IPS-NIHi11 (cell line): ENCODE measurements at places on chromosomes 1 and 21.

- DNase-seq = peak; percentile 61
Observed at GRCh38 chr1:217911908-217912307, 280.8 kb downstream of the SPATA17 start.

DNA sequence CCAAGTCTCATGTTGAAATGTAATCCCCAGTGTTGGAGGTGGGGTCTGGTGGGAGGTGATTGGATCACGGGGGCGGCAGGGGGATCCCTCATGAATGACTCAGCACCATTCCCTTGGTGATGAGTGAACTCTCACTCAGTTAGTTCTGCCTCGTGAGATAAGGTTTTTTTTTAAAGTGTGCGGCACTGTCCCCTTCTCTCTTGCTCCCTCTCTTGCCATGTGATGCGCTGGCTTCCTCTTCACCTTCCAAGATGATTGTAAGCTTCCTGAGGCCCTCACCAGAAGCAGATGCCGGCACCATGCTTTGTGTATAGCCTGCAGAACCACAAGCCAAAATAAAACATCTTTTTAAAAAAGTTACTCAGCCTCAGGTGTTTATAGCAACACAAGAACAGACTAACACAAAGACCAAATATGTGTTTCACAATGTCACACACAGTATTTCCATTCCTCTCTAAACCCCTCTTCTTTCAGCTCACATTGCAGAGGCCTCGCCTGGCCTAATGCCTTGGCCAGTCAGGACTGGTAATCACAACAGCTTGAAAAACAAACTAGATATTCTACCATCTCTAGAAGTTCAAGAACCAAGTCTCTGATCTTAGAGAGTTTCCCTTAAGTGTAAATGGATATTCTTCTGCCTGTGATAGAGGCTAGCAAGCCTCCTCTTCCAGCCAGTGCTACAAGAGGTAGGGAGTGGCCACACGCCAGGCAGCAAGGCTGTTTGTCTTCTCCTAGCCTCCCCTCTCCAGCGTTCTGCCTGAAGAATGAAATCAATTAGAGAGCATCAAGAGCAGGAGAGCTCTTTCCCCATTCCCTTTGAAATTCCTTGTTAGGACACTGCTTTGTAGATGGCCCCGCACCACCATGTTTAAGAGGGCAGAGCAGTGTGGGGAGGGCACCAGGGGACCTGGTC, 19.6 kb upstream of the RAP1A start:
- DNase-seq = no peak

DNA sequence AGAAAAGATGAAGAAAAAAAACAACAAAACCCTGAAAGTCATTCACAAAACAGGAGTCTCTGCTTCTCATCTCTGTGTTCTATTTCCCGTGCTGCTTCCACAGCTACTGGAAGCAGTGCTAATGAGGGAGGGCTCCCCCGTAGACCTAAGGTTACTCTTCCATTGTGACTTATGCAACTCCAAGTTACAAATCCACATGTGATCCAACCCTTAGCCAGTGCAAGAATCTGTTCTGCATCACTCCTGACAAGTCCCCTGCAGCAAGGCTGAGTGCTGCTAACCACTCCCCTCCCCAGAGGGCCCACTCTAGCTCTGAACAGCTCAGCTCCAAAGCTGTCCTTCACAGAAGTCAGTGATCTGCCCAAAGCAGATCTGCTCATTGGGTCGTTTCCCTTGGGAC, 10.3 kb downstream of the DNALI1 start:
- DNase-seq = no peak

GRCh38 chr1:214101828-214102227, 114.1 kb downstream of the PROX1 start:
- DNase-seq = no peak

GRCh38 chr1:87683196-87683956, 354.7 kb downstream of the LMO4 start:
- no peak for DNase-seq

DNA sequence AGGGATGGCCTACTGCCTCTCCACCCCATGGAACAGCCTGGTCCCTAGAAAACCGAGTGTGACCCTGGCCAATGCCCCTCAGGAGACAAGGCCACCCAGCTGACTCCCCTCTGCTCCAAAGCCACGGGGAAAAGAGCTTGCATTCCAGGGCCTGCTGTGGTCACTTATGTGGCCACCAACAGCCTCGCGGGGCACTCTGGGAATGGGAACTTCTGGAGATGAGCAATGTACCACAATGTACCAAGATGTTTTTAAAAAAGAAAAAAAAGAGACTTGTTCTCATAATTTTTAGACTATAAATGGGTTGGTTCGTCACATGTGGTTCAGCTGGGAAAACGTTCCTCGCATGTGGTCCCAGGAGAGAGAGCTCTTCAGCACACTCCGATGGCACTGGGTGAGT, 62.8 kb downstream of the SLC66A1 start:
- DNase-seq = no peak

DNA sequence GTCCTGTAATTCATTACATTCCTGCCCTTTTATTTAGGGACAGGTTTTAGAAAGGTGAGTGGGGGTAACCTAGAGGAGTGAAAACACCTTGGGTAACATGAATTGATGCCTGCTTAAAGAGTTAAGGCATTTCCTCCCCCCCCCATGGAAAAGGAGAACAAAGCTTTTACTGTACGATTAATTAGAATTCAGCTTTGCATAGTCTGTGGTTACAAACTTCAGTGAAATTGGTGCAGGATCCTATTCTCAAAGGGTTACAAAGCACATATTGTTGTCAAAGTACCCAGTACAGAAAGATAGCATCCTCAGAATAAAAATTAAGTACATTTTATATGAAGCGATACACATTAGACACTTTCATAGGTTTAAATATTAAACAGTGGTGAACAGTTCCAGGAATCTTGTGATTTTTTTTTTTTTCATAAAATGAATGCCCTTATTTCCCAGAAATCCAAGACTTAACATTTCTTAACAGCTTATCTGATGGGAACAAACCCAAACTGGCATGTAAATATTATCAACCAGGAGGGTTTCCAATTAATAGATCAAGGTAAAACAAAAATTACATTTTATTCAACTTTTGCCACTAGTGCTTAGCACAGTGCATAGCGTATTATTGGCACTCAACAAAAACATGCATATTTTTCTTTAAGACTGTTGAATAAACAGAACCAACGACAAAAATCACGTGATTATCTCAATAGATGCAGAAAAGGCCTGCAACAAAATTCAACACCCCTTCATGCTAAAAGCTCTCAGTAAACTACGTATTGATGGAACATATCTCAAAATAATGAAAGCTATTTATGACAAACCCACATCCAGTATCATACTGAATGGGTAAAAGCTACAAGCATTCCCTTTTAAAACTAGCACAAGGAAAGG, 172.7 kb downstream of the PDE4B start:
- no peak for DNase-seq

GRCh38 chr21:20998886-20999285, 677 bp downstream of the NCAM2 start:
- no peak for DNase-seq

DNA sequence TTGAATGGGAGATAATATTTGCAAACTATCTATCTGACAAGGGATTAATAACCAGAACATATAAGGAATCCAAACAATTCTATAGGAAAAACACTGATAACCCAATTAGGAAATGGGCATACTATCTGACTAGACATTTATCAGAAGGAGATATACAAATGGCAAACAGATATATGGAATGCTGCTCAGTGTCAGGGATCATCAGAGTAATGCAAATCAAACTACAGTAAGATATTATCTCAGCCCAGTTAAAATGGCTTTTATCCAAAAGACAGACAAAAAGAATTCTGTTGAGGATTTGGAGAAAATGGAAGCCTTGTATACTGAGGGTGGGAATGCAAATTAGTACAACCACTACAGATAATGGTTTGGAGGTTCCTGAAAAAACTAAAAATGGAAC, 758.0 kb upstream of the B3GALT2 start:
- no peak for DNase-seq

DNA sequence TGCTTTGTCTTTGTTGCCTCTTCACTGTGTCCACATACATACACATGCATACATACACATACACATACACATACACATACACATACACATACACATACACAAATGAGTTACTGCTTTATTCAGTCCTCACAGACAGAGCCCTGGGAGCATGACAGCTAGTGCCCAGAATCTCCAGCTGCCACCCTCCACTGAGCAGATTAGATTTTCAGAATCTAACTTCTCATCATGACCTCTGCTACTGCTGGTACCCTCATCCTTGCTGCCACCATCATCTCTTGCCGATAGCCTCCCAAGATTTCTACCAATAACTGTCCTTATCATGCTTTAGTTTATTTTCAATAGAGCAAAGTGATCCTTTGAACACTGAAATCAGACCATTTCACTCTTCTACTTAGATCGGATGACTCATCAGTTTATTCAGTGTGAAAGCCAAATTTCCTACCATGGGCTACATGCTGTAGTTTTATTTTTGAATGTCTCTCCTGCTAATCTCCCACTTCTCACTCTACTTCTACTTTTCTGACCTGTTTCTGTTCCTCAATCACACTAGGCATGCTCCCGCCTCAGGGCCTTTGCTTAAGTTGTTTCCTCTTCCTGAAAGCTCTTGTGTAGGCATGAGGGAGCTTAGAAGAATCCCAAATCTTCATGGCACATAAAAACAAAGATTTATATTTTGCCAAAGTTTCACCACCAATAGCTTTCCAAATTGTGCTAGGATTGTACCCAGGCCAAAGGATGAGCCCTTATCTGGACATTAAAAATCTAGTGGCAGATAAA, 43.0 kb downstream of the ATP6V1G3 start:
- DNase-seq = no peak

DNA sequence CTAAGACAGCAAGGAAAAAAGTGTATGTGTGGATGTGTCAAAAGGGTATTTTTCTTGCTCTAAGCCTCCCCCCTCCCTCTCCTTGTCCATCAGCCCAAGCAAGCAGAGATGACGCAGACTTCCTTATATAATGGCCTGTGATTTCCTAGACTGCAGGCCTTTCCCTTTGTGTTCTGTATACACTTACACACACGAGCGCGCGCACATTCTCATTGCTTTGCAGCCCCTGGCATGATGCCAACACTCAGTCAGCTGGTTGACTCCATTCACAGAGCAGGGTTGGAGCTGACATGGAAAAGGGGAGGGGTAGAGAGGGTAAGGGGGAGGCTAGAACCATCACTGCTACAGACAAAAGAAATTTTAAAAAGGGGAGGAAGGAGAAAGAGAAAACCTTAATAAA, 41.8 kb downstream of the GATAD2B start:
- peak; percentile 44 for DNase-seq

DNA sequence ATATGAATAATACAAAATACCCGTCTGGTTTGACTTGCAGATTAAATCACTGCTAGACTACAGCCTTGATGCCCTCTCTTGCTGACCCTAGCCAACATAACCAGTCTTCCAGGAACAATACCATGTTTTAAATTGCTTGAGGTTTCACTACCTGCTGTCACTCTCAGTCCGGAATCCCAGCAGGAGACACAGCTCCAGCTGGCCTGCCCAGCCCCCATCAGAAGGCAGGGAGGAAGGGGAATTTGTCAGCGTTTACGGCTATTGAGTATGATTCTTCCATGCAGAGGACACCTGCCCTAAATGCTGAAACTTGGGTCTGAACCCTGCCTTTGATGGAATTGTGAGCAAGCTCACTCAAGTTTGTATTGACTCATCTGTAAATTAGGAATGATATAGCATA, 33.0 kb downstream of the ZNF496 start:
- DNase-seq = no peak

DNA sequence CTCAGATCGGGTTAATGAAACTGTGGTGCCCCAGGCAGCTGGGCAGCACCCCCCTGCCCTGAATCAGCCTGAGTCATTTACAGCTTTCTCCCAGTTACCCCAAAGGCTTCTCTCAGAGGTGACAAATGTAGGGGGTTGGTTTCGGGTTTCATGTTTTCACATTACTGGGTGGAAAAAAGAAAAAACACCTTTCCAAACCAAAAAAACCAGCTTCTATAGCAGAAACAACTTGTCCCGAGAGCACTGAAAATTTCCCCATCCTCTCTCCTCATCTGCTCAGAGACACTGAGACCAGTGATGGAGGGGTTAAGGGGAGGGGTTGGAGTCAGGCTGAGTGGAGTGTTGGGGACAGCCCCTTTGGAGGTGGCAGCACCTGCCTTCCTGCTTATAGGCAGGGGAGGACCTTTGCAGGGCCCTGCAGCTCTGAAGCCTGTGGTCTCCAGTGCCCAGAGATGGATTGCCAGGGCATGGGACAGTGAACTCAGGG, 15.6 kb downstream of the UTP11 start:
- no peak for DNase-seq

- peak; percentile 81 for DNase-seq
Observed at GRCh38 chr1:224503161-224504118, 68.8 kb upstream of the WDR26 start.

- no peak for DNase-seq
Observed at GRCh38 chr1:48695161-48695560, 81.5 kb downstream of the BEND5 start.

DNA sequence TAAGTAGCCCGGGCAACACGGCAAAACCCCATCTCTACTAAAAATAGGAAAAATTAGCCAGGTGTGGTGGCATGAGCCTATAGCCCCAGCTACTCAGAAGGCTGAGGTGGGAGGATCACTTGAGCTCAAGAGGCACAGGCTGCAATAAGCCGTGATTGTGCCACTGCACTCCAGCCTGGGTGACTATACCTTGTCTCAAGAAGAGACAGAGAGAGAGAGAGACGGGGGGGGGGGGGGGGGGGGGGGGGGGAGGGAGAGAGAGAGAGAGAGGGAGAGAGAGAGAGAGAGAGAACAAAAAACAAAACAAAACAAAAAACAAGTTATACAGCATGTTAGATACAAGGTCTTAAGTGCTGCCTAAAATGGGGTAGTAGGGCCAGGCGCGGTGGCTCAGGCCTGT, 77.8 kb upstream of the ZNF281 start:
- DNase-seq = no peak

DNA sequence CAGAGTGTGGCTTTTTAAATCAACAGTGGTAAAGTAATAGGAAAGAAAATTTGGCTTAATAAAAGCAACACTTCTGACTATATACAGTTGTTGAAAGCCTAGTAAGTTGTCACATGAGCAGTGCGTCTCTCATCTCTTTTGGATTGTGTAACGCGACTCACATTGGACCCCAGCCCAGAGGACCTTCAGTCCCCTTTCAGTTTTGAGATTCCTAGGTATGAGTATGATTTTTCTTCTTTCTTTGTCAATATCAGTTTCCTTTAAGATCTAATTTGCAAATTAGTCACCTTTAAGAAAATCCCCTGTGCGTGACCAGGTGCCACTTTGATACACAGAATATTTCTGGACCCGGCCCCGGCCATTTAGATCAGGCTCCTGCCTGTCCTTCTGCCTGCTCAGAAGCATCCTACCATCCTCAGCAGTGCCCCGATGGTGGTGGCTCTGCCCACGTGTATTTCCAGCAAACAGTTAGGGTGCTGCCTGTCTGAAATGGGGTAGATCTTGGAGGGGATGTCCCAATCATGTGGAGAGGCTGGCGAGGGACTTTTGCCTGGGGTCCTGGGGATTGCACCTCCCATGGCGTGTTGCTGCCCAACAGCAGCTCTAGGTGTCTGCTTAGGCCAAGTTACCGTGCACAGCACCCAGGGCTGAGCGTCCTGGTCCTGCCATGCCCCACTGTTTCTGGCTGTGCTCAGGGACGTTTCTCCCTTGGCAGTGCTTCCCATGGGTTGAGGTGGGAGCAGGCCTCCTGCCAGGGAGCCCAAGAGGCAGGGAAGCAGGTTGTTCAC, 21.1 kb downstream of the SNAP47 start:
- DNase-seq = no peak

GRCh38 chr21:32548978-32549377, 36.3 kb downstream of the TCP10L start:
- no peak for DNase-seq
